ENCODE measurements at places on chromosomes 3 and 15.

DNA sequence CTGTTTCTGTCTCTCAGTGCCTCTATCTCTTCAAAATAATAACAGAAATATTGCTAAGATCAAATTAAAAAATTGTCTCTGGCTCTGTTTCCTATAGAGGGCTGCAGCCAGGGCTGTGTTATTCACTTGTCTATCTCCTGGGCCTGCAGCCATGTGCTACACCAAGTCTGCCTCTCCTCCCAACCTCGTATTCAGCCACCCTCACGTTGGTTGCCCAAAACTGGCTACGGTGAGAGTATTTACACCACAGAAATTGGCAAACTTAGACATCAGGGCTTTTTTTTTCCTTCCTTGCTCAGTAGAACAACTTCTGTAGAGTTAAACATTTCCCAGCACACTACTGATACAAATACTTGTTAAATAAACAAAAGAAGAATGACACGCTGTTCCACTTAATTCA, 320.9 kb upstream of the ICE2 start:
- no peak for DNase-seq

DNA sequence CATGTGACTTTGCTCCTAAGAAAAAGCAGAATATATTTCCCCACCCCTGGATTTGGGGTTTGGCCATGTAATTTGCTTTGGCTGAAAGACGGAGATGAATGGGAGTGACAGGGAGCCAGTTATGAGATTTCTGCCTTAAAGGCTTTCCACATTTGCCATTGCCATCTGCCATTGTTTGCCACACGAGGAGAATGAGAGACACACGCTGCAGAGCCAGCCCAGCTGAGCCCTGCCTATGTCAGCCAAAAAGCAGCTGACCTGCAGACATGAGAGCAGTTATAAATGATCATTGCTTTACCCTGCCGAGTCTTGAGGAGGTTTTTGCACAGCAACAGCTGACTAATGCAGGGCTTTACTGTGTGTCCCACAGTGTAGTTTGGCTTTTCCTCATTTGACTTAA, 40.6 kb upstream of the RFTN1 start:
- DNase-seq: no peak

DNA sequence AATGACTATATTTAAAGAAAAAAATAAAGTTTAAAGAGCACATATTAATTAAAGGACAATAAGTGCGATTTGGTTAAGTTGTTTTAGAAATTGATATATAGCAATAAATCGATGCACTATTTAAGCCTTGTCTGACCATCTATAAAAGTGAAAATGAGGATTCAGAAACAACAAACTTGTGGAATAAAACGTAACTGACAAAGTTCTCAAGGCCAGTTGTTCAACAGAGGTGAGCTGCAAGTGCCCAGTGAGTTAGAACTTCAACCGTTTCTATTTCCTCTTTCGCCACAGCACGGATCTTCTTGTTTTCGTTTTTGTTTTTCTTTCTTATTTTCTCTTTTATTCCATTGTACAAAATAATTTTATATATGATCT, 724.9 kb upstream of the ARRDC4 start:
- DNase-seq: no peak

DNA sequence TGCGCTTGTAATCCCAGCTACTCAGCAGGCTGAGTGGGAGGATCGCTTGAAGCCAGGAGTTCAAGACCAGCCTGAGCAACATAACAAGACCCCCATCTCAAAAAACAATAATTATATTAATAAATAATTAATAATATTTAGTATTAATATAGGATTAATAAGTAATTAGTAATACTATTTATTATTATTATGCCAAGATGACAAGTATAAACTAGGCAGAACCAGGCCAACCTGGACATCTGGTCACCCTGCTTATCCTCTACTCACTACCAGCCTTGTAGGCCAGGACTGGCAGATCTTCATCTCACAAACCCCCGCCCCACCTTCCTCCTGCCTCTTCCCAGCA, 429 bp downstream of the CPN2 start:
- no peak for DNase-seq

GRCh38 chr3:157713101-157713500, 209.9 kb upstream of the VEPH1 start:
- DNase-seq: no peak

- DNase-seq: no peak
Observed at GRCh38 chr3:12044860-12045259, 40.7 kb downstream of the SYN2 start.

DNA sequence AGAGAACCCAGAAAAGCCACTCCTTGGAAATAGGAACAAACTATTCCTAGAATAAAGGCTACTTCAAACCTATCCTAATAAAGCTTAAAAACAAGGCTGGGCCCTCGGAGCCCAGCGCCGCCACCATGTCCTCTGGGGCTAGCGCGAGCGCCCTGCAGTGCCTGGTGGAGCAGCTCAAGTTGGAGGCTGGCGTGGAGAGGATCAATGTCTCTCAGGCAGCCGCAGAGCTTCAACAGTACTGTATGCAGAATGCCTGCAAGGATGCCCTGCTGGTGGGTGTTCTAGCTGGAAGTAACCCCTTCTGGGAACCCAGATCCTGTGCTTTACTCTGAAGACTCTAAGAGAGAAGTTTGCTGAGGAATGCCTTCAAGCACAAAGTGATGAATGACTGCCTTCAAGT, 63.2 kb downstream of the ADAM10 start:
- no peak for DNase-seq

- peak; percentile 80 for DNase-seq
Observed at GRCh38 chr15:75842722-75843677, at the start of gene UBE2Q2. TSS of gene UBE2Q2 (plus strand) at chr15:75843447. CDS start at chr15:75843667, 220 bp downstream.

DNA sequence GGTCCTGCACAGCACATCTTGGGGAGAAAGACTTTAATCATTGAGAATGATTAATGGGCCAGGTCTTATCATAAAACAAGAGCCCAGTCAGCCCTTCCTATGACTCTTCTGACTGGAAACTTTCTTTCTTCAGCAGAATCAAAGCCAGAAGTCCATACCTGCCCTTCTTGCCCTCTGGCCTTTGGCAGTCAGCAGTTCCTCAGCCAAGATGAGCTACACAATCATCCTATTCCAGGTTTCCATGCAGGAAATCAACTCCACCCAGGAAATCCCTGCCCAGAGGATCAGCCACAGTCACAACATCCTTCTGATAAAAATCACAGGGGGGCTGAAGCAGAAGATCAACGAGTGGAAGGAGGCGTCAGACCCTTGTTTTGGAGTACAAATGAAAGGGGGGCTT, 26.9 kb downstream of the ZNF589 start:
- peak; percentile 30 for DNase-seq

DNA sequence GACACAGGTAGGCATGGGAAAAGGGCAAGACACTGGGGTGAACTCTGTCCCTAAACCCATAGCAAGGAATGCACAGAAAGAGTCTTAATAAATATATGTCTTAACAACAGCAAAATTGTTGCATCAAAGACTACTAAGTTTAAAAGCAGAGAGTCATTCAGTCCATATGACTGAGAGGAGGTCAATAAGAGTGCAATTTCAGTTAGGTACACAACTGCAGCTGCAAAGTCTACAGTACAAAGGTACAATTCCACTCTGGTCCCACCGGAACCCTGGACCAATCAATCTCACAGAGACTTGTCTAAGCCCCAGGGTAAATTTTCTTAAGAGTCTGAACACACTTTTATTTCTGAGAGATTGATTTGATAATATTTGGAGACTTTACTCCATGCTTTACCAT, 6.9 kb downstream of the CP start:
- DNase-seq: no peak

- peak; percentile 99 for DNase-seq
Observed at GRCh38 chr3:196942226-196942914, at the start of gene NCBP2. TSS of gene NCBP2 (minus strand) at chr3:196942528. CDS start at chr3:196942503, 25 bp downstream.

GRCh38 chr3:3734881-3735280, 64.3 kb upstream of the LRRN1 start:
- DNase-seq: no peak

DNA sequence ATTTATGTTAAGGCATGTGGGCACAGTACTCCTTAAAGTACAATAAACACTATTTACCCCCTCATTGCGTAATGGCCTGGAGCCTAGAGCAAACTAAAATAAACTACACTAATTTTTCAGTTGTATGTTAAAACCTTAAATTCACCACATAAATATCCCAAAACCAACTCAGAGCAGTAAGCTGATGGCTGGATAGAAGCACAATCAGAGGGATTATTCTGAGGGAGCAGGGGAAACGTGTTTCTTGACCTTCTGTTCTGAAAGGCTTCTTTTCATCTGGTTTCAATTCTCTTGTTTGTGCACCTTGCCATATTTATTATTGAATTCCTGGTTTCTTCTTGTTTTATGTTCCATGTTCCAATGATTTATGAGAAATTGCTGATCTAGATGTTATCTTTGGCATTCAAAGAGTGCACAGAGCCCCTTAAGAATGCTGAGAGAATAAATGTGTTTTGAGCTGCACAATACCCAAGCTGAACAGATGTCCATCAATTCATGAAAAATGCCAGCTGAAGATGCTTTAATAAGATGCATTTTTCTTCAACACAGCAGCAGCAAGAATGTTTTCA, 29.6 kb downstream of the RPL22L1 start:
- DNase-seq: peak; percentile 28

GRCh38 chr15:99104788-99105513, at the start of gene SYNM:
TSS of gene SYNM (plus strand) at chr15:99105080. CDS start at chr15:99105200, 120 bp downstream.
- DNase-seq: peak; percentile 91

DNA sequence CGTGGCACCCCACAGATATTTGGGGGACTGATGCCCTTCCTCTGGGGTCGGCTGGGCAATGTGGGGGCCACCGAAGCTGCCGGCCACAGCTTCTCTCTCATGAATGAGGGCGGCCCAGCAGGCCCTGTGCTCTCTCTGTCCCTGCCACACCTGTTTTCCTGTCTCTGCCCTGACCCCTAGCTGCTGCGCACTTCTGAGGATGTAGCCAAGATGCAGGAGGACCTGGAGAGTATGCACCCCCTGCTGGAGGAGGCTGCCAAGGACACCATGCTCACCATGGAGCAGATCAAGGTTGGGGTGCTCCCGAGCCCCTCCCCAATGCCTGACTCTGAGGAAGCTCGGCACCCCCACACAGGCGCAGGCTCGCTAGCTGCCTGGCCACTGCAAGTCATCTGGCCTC, 59.7 kb downstream of the SEMA3G start:
- DNase-seq: peak; percentile 69

- DNase-seq: no peak
Observed at GRCh38 chr3:53184701-53185100, 23.7 kb downstream of the PRKCD start.

Data from dermis blood vessel endothelial cell (primary cell).